ENCODE measurements at places on chromosomes 13 and 19.

DNA sequence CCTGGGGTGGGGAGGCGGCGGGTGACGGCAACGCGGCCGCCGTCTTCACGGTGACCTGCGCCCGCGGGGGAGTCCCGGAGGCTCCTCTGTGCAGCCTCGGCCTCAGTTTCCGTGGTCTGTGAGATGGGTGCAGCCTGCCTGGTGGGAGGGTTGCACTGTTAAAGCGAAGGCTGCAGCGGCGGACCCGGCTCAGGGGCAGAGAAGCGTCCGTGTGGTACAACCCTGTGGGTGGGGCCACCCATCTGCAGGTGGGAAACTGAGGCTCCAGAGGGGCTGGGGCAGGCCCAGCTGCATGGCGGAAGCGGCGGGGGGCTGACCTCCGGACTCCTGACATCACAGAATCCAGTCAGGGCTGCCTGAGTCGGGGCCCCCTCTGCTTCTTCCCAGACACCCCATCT, 481 bp downstream of the FGF22 start:
- no peak for DNase-seq

DNA sequence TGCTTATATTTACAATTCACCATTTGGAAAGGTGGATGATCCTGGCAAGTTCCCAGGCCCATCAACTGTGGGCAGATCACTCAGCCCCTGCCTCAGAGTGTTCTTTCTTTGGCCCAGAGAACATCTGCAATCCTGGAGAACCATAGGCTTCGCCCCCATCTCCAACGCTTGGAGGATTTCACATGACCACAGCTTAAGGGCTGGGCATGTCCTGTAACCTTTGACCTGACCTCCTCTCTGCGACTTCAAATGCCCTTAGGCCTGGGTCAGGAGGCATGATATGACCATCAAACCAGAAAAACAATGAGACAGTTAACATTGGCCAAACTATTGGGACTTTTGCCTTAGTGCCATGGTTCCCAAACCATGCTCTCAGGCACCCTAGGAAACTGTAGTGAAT, 7.2 kb upstream of the MBNL2 start:
- DNase-seq, result no peak

- no peak for DNase-seq
These were observed 51.7 kb downstream of the KATNAL1 start for GRCh38 chr13:30255696-30256095.

GRCh38 chr19:49713236-49713845, 22.4 kb downstream of the CPT1C start:
- no peak for DNase-seq

DNA sequence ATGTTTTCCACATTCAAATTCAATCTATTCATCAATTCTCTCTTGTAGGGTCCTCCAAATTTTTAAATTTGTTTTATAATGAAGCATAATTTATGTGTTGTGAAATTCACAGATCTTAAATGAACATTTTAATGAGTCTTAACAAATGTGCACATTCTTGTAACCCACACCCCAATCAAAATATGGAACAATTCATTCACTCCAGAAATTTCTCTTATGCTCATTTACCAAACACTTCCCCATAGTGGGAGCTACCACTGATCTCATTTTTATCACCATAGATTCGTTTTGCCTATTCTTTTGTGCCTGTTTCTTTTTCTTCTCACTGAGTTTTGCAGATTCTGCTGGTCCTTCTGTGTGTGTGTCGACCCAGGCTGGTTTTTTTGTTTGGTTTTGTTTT, 664.1 kb downstream of the EFNB2 start:
- DNase-seq, result no peak
